Pancreas (tissue), 10 donors: ENCODE measurements at places on chromosomes 4 and X. TPM values are rescaled to one million over a fixed set of nuclear protein-coding genes. Genes with fewer than 3 reads are reported as not detected.

DNA sequence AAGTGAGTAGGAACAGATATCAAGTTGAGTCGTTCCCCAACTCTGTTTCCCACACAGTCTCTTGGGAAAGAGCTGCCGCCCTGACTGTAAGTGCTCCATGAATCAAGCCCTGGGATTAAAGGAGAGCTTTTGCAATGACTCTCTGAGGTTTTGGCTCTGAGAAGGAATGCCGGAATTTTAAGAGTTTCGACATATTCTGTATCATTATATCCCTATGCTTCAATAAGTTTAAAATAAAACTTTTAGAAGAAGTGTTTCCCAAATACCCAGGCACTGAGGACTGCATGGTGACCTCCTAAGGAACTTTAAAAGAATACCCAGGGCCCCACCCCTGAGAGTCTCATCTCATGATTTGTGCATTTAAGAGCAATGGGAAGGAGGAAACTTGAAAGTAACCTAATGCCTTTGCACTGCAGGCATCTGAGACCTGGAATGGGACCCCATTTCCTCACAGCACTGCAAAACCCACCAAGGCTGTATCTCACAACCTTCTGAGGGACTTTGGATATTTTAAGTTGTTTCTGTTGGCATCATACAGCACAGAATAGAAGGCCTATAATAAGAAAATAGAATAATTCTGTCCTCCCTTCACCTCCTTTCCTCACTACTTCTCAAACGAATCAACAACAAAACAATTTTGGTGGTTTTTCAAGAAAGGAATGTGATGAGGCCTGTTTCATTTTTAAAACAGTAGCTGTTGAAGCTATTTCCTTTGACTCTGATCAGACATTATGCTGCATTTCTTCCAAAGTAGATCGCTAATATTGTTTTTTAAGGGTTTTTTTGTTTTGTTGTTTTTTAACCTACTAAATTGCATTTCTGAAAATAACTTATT lies 121.2 kb downstream of the GASK1B start:
- peaks cover 2% of the 10 kb centered on the region for H3K4me1 ChIP-seq
- no peaks in the 10 kb centered on the region for H3K27me3 ChIP-seq
- no peak for DNase-seq
- no peak overlapping the region for H3K27ac ChIP-seq
- no peaks in the 10 kb centered on the region for H3K36me3 ChIP-seq
- H3K4me3 ChIP-seq, result no peak overlapping the region

GRCh38 chr4:139916041-139916440 lies 237.9 kb downstream of the MAML3 start:
- peaks cover 15% of the 10 kb centered on the region for H3K4me1 ChIP-seq
- DNase-seq, result no peak
- no peak overlapping the region for H3K4me3 ChIP-seq
- no peaks in the 10 kb centered on the region for H3K36me3 ChIP-seq

DNA sequence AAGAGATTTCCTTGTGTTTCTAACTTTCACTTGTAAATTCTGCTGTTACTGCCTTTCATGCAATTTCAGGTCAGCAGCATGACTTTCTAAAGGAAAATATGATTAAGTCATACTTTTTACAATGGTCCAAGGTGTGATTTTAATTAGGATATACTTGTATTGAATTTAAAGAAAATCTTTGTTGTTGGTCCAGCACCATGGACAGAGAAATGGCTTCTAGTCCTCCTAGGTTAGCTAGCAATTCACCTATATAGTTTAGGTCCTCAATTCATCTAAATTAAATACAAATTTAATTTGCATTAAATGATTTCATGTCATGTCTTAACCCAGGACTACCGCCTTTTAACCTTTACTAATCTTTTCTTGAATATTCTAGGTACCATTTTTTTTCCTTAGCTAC lies 304.9 kb upstream of the RPS6KA3 start:
- no peaks in the 10 kb centered on the region for H3K4me1 ChIP-seq
- no peaks in the 10 kb centered on the region for H3K27me3 ChIP-seq
- no peak overlapping the region for H3K4me3 ChIP-seq
- no peak overlapping the region for H3K27ac ChIP-seq
- DNase-seq, result no peak

DNA sequence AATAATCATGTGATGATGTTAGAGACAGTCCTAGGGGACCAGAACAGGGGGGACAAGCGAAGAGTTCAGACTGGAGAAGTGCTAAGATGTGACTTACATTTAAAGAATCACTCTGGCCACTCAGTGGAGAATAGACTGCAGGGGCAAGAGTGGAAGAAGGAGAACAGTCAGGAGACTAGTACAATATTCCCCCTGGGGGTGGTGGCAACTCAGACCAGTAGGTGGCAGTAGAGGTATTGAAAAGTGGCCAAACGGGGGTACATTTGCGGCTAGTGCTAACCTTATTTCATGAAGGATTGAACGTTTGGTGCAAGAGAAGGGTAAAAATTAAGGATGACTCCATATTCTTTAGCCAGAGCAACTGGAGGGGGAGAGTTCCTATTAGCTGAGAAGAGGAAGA lies 2.7 kb upstream of the BMX start:
- no peaks in the 10 kb centered on the region for H3K4me1 ChIP-seq
- H3K36me3 ChIP-seq, result no peaks in the 10 kb centered on the region
- H3K27ac ChIP-seq, result no peak overlapping the region
- peaks cover 7% of the 10 kb centered on the region for H3K27me3 ChIP-seq

DNA sequence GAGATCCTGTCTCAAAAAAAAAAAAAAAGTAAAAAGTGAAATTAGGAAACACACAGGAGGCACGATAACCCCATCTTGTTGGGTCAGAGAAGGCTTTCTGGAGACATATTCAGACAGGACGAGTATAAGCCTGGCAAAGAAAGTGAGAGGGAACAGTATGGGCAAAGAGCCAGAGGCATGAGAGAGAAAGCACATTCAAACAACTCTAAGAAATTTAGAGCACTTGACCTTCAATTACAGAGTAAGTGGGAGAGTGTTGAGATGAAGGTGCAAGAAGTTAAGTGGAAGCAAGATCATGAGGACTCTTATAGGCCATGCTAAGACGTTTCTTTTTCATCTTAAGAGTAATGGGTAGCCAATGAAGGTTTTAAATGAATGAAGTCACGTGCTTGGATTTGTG lies 70.4 kb downstream of the ELOVL6 start:
- H3K4me1 ChIP-seq, result peaks cover 2% of the 10 kb centered on the region
- no peak for DNase-seq
- no peak overlapping the region for H3K27ac ChIP-seq

Gene KLHL4
- 0.20 TPM for total RNA-seq

GRCh38 chr4:31341601-31342359 lies 621.6 kb downstream of the PCDH7 start:
- H3K4me3 ChIP-seq, result no peak overlapping the region
- DNase-seq, result no peak
- H3K27me3 ChIP-seq, result no peaks in the 10 kb centered on the region
- no peaks in the 10 kb centered on the region for H3K36me3 ChIP-seq
- no peaks in the 10 kb centered on the region for H3K4me1 ChIP-seq

- no peak overlapping the region for H3K4me3 ChIP-seq
- H3K27me3 ChIP-seq, result no peaks in the 10 kb centered on the region
- H3K27ac ChIP-seq, result no peak overlapping the region
- DNase-seq, result no peak
- no peaks in the 10 kb centered on the region for H3K4me1 ChIP-seq
Observed at GRCh38 chr4:74845834-74846233, 51.5 kb upstream of the BTC start.

Gene CTAG1B
- total RNA-seq, result not detected

Gene SPATA18
- total RNA-seq, result 4.0 TPM

Gene TNMD
- not detected for total RNA-seq

DNA sequence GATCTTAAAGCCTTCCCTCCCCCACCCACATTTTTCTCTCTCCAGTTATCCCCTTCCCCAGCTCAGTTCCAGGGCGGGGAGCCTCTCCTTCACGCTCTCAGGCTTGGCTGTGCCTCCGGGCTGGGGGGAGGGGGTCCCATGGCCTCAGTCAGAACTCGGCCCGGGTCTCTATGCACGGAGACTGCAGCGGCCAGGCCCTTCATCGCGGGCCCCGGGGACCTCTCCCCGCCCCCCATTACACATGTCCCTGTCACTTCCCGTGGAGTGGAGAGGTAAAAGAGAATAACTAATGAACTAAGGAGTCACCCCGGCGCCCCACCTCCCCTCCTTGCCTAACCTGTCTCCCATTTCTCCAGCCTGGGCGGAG lies 838 bp upstream of the PRICKLE3 start:
- DNase-seq, result no peak
- H3K27ac ChIP-seq, result no peak overlapping the region
- H3K27me3 ChIP-seq, result no peaks in the 10 kb centered on the region
- H3K4me3 ChIP-seq, result no peak overlapping the region

Gene G3BP2
- 50.8 TPM for total RNA-seq

- no peaks in the 10 kb centered on the region for H3K36me3 ChIP-seq
- no peaks in the 10 kb centered on the region for H3K4me1 ChIP-seq
- no peak for DNase-seq
- H3K4me3 ChIP-seq, result no peak overlapping the region
- H3K27ac ChIP-seq, result no peak overlapping the region
Observed at GRCh38 chrX:3651277-3651676, 62.2 kb downstream of the PRKX start.

Gene PCDH19
- total RNA-seq, result 0.35 TPM

Gene EDA
- total RNA-seq, result 3.6 TPM

DNA sequence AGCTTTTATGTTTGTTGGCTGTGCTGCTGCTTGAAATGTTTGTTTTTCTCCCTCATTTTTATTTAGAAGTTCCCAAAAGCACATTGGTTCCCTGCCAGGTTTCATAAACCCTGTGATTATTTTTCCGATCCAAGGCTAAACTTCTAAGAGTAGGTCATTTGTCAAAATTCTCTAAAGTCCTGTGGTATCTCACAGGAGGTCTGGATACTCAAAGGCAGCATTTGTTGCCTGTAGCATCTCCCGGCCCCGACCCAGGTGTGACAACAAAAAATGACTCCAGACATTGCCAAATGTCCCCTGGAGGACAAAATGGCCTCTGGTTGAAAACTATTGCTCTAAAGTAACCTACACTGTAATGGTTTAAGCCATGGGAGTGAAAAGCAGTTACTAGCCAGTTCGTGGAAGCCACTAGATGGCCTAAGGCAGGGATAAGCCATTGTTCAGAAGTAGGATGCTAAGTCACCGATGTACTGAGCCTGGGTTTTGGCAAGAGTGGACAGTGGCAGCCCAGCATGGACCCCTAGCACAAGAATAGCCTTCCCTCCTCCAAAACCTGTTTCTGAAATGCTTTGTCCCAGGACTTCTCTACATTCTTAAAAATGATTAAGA lies 256.1 kb downstream of the THOC2 start:
- no peaks in the 10 kb centered on the region for H3K27me3 ChIP-seq
- H3K4me1 ChIP-seq, result no peaks in the 10 kb centered on the region
- no peaks in the 10 kb centered on the region for H3K36me3 ChIP-seq

GRCh38 chr4:181278941-181279340 lies 964.3 kb upstream of the TENM3 start:
- no peaks in the 10 kb centered on the region for H3K4me1 ChIP-seq
- H3K27me3 ChIP-seq, result no peaks in the 10 kb centered on the region
- H3K36me3 ChIP-seq, result no peaks in the 10 kb centered on the region
- no peak overlapping the region for H3K4me3 ChIP-seq
- H3K27ac ChIP-seq, result no peak overlapping the region

DNA sequence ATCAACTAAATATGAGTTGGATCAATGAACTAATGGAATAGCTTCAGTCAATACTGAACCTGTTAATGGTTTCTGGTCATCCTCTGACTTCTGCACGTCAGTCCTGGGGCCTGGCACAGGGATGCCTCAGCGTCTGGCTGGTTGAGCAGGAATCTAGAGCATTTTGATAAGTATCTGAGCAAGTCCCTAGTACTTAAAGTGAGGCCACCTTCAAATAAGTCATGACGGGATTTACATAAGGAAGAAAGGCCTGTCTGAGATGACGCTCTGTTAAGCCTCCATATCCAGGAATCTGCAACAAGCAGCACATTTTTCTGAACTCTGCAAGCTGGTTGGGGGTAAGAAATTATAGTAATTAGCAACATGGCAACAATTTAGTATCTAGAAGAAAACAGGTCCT lies 83.2 kb upstream of the TBC1D9 start:
- H3K27me3 ChIP-seq, result no peaks in the 10 kb centered on the region
- peaks cover 2% of the 10 kb centered on the region for H3K4me1 ChIP-seq
- no peak for DNase-seq
- no peak overlapping the region for H3K27ac ChIP-seq
- no peak overlapping the region for H3K4me3 ChIP-seq
- no peaks in the 10 kb centered on the region for H3K36me3 ChIP-seq

Gene EDA2R
- 1.3 TPM for total RNA-seq

Gene TCEAL7
- 0.25 TPM for total RNA-seq

DNA sequence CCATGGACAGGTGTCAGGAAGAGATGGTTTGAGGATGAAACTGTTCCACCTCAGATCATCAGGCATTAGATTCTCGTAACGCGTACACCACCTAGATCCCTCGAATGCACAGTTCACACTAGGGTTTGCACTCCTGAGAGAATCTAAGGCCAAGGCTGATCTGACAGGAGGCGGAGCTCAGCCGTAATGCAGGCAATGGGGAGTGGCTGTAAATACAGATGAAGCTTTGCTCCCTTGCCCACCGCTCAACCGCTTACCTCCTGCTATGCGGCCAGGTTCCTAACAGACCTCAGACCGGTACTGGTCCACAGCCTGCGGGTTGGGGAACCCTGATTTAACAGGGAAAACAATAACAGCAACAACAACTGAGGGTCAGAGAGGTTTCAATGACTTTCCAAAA lies 2.0 kb upstream of the TEC start:
- H3K4me1 ChIP-seq, result peaks cover 2% of the 10 kb centered on the region
- no peaks in the 10 kb centered on the region for H3K36me3 ChIP-seq
- H3K4me3 ChIP-seq, result no peak overlapping the region
- no peaks in the 10 kb centered on the region for H3K27me3 ChIP-seq
- H3K27ac ChIP-seq, result no peak overlapping the region
- no peak for DNase-seq

- H3K4me1 ChIP-seq, result no peaks in the 10 kb centered on the region
- H3K36me3 ChIP-seq, result no peaks in the 10 kb centered on the region
- DNase-seq, result no peak
- no peak overlapping the region for H3K4me3 ChIP-seq
Observed at GRCh38 chr4:104693601-104694201, 199.0 kb upstream of the CXXC4 start.

- DNase-seq, result no peak
- no peaks in the 10 kb centered on the region for H3K4me1 ChIP-seq
- no peak overlapping the region for H3K27ac ChIP-seq
- H3K4me3 ChIP-seq, result no peak overlapping the region
Observed at GRCh38 chr4:105356194-105356593, 117.7 kb downstream of the PPA2 start.
